ENCODE measurements at places on chromosomes 5 and 9. TPM values are rescaled to one million over a fixed set of nuclear protein-coding genes. Genes with fewer than 3 reads are reported as not detected.

DMRT3 gene
- not detected for total RNA-seq

SPATA31A3 gene
- total RNA-seq, result not detected

C5orf34 gene
- total RNA-seq, result 4.1 TPM

PCDHB5 gene
- total RNA-seq, result 2.8 TPM

PCDH12 gene
- under 0.01 TPM for total RNA-seq
